ENCODE measurements at places on chromosomes 3 and 15. TPM values are rescaled to one million over a fixed set of nuclear protein-coding genes. Genes with fewer than 3 reads are reported as not detected.

GRCh38 chr3:172065527-172065926 lies 26.1 kb downstream of the FNDC3B start:
- DNase-seq, result no peak

DAZL gene
- not detected for polyA plus RNA-seq

TMC3 gene
- polyA plus RNA-seq, result not detected

GRCh38 chr3:78041486-78041885 lies 1001.6 kb downstream of the ROBO2 start:
- no peak for DNase-seq

ZPLD1 gene
- 0.29 TPM for polyA plus RNA-seq
